Psoas muscle (tissue), 8 donors: ENCODE measurements at places on chromosomes 16 and 17. TPM values are rescaled to one million over a fixed set of nuclear protein-coding genes. Genes with fewer than 3 reads are reported as not detected.

Gene BAIAP3
- polyA plus RNA-seq, result 1.1 TPM

Gene RND2
- polyA plus RNA-seq, result 0.04 TPM

Gene RECQL5
- 7.8 TPM for polyA plus RNA-seq

Gene CLEC18A
- 0.27 TPM for polyA plus RNA-seq

Gene NGFR
- polyA plus RNA-seq, result 5.1 TPM

Gene CHST4
- polyA plus RNA-seq, result not detected

Gene CDRT15
- polyA plus RNA-seq, result not detected

Gene ZG16B
- 0.62 TPM for polyA plus RNA-seq

Gene CXCL16
- 0.48 TPM for polyA plus RNA-seq

Gene PCGF2
- 3.3 TPM for polyA plus RNA-seq

DNA sequence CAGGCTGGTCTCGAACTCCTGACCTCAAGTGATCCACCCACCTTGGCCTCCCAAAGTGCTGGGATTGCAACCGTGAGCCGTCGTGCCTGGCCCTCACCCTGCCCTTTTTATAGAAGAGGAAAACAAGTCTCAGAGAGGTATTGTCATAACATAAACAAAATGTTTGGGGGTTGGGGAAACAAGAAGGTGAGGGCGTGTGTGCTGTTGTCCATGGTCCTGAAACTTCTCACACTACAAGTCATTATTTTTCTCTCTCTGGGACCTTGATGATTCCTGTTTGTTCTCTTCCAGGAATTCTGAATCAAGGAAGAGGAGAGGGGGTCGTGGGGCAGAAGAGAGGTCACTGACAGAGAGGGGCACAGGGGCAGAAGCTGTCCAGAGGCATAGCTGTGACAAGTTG, 160.2 kb upstream of the LHX1 start:
- no peak for DNase-seq

DNA sequence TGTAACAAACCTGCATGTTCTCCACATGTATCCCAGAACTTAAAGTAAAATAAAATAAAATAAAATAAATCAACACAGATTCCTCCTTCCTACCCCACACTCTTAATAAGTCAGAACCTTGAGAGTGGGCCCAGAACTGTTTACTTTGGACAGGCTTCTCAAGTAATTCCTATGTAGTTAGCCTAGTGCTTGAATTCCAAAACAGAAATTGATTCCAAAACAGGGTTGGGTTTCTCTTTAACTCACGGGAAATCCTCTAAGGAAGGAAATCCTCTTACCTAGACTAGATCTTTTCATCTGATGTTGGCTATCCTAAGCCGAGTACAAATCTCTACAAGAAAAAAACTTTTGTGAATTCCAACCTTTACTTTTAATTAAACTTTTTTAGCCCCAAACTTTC, 324.7 kb upstream of the C16orf82 start:
- DNase-seq, result no peak

- peak; percentile 55 for DNase-seq
Observed at GRCh38 chr17:14297161-14297851, 3.6 kb upstream of the HS3ST3B1 start.

GRCh38 chr16:73887911-73888310, 408.7 kb upstream of the PSMD7 start:
- no peak for DNase-seq

GRCh38 chr16:68200088-68200783, 35.7 kb downstream of the ESRP2 start:
- no peak for DNase-seq

DNA sequence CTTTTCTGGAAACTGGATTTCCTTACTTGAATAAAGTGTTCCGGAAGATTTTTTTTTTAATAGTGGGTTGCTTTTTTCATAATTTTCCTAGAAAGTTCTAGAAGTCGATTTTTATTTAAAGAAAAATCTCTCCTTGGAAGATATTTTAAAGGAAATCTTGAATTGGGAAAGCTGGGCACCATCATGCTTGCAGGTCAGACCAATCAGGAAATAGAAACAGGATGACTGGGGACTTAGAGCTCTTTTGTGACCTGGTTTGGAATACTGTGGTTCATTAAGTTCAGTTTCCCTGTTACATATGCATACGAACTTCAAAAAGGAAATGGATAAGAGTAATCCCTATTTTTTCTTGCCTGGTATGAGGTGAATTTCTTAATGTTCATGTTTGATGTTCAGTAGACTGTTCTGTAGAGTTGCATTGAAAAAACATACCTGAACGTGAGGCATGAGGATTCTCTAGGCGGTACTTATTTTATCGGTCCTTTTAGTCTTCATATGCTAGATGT, 1.2 kb downstream of the NFATC3 start:
- DNase-seq, result no peak

DNA sequence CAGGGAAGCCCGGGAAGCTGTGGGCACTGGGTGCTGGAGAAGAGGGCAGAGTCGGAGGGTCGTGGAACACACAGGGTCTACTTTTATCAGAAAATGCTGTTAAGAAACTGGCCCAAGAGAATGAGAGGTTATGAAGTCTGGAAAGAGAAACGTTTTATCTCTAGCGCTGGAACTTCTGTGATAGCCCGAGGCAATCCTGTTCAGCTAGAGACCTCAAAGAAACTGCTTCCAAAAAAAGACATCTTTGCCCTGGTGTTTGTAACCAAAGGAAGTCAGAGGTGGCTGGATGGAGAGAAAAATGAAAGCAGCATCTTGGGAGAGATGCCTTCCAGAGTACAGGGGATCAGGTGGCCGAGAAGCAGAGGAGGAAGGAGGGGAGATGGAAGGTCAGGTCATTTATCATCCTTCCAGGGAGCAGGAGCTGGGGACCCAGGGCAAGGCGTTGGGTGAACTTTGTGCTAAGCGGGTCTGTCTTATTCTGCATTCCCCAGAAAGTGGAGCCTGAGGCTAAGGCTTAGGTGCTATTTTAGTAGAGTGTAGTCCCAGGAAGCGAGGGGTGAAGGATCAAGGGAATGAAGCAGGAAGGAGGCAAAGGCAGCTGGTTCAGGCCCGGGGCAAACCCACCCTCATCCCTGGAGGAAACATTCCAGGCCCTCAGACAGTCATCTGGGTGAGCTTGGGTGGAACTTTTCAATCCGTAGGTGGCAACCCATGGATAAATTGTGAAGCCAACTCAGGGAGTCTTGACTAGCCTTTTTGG, 66.5 kb downstream of the MGAT5B start:
- DNase-seq, result no peak

DNA sequence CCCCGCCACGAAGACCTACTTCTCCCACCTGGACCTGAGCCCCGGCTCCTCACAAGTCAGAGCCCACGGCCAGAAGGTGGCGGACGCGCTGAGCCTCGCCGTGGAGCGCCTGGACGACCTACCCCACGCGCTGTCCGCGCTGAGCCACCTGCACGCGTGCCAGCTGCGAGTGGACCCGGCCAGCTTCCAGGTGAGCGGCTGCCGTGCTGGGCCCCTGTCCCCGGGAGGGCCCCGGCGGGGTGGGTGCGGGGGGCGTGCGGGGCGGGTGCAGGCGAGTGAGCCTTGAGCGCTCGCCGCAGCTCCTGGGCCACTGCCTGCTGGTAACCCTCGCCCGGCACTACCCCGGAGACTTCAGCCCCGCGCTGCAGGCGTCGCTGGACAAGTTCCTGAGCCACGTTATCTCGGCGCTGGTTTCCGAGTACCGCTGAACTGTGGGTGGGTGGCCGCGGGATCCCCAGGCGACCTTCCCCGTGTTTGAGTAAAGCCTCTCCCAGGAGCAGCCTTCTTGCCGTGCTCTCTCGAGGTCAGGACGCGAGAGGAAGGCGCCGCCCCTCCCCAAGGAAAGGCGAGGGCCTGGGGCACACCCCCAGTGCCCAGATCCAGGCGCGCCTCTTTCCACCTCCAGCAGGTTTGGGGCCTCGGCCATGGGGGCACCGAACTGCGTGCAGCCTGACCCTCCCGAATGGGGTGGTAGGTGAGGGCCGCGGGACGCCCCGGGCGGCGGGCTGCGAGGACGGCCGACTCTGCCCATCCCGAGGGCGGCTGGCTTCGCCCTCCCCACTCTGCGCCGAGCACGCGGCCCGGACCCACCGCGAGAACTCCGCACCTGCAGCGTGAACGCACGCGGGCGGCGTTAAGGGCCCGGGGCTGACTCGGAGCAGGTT, 664 bp downstream of the HBQ1 start:
- DNase-seq, result no peak

DNA sequence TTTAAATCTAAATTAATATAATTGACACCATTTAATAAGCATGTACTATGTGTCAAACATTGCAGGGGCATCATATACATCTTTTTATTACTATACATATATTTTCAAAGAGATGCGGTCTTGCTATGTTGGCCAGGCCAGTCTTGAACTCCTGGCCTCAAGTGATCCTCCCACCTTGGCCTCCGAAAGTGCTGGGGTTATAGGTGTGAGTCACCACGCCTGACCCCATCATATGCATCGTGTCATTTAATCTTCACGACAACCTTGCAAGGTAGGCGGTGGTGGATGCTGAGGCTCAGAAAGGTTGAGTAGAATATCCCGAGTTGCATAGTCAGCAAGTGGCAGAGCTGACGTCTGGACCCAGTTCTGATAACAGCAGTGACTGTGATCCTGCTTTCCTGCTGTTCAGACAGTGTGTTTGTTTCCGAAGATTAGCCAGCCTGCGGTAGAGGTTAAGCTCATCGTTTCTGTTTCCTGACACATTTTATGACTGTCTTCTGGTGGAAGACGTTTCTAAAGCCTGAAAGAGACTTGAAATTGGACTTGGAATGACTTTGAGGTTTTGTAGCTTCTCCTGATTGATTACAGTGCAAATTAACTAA, 316.6 kb downstream of the SNX29 start:
- no peak for DNase-seq

DNA sequence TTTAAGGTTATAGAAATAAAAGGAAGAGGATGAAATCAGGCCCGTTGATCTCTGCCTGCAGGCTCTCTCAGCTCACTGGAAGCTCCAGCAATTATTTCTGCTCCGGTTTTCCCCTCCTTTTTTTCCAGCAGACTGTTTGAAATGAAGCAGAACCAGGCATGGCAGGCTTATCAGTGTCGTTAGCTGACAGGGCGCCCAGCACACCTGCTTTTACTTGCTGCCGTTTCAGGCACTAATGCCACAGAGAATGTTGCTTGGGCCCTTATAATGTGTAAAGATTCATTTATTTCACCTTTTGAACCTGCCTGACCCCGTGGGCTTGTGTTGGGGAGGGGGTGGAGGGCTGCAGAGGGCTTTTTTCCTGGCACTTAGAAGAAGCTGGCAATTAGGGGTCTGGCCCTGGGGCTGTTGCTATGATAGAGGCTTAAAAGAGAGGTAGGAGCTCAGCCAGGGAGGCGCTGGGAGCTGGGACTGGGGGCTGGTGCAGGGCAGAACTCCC, 108.1 kb downstream of the IRX3 start:
- no peak for DNase-seq

GRCh38 chr17:73914536-73915274, 270.5 kb upstream of the SDK2 start:
- DNase-seq, result no peak

DNA sequence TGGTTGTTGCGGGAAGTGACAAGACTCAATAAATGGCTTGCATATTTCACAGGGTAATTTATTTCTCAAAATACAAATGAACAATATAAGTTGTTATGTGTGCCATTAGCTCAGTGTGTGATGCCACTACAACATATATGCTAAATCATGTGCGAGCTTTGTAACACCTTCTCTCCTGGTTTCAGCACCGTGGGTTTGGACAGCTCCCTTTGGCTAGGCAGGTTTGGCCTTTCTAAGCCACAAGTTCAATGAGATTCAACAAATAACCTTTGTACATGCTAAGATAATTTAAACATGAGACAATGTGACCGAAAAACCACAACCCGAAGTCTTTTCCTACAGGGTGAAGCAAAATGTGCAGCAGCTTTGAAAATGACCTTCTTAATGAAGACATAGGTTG, 563.9 kb downstream of the TMEM114 start:
- no peak for DNase-seq

DNA sequence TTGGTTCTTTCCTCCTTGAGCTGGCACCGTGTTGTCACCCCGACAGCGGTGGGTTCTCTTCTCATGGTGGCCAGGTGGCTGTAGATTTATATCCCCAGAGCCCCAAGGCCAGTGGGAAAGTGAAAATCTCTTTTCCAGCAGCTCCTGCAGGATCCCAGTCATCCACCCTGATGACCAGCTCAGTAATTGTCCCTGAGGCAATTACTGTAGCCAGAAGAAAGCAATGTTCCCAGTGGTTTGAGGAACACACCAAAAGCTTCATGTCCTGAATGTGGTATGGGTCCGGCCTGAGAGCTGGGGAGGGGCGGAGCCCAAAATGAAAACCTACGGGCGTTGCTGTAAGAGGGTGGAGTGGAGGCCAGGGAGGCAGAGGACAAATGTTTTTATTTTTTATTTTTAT, 69.0 kb downstream of the WSB1 start:
- no peak for DNase-seq

DNA sequence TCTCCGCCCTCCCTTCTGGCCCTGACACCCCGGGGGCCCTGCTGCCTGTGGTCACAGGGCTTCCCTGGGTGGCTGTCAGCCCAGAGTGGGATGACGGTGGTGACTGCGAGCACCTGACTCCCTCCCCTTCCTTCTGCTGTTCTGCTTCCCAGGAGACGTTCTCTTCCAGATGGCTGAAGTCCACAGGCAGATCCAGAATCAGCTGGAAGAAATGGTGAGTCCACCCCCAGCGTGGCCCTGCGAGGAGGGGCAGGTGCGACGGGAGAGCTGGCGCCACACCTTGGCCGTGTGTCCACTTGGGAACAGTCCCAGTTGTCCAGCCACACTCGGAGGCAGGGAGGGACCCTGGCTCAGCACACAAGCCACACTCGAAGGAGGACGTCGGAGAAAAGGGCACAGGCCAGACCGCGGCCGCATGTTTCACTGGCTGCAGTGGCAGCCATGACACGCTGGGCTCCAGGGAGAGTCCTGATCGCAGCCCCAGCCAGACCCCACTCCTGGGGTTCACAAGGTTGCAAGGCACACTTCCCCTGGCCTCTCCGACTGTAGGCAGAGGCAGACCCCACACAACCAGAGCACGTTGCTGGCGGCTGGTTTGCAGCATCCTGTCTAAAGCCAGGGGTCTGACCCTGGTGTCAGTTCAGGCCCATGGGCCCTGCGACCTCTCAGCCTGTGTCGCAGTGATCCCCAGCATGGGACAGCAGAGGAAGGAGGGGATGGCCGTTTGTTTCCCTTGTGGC, 49.9 kb downstream of the BAIAP2 start:
- DNase-seq, result peak; percentile 89

- no peak for DNase-seq
Observed at GRCh38 chr16:84785843-84786581, 33.8 kb upstream of the CRISPLD2 start.

DNA sequence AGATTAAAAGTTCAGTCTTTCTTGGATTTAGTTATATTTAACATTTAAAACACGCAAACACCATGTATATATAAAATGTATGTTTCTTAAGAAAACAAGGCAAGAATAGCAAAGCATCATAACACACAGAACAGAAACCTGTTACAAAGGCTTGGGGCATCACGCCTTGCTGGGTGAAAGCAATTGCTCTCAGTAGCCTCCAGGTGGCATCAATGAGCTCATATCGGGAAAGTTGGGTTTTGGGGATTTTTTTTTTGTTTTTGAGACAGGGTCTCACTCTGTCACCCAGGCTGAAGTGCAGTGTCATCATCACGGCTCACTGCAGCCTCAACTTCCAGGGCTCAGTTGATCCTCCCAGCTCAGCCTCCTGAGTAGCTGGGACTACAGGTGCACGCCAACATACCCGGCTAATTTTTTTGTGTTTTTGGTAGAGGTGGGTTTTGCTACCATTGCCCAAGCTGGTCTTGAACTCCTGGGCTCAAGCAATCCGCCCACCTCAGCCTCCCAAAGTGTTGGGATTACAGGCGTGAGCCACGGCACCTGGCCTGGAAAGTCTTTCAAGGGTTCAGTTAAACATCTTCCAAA, 56.9 kb downstream of the CYB5D2 start:
- DNase-seq, result no peak

- no peak for DNase-seq
Observed at GRCh38 chr16:22782314-22782713, 31.6 kb upstream of the HS3ST2 start.
